Panc1 (cell line): ENCODE measurements at places on chromosomes 2 and 18. TPM values are rescaled to one million over a fixed set of nuclear protein-coding genes. Genes with fewer than 3 reads are reported as not detected.

GRCh38 chr2:229118336-229118735, 152.8 kb downstream of the PID1 start:
- no peak for DNase-seq
- H3K36me3 ChIP-seq: no peaks in the 10 kb centered on the region
- no peaks in the 10 kb centered on the region for H3K27me3 ChIP-seq
- no peak overlapping the region for H3K4me3 ChIP-seq
- no peak overlapping the region for H3K27ac ChIP-seq

GRCh38 chr2:176260689-176261088, 8.6 kb upstream of the MTX2 start:
- H3K36me3 ChIP-seq: no peaks in the 10 kb centered on the region
- no peaks in the 10 kb centered on the region for H3K27me3 ChIP-seq
- H3K4me3 ChIP-seq: no peak overlapping the region
- no peak overlapping the region for H3K27ac ChIP-seq

DNA sequence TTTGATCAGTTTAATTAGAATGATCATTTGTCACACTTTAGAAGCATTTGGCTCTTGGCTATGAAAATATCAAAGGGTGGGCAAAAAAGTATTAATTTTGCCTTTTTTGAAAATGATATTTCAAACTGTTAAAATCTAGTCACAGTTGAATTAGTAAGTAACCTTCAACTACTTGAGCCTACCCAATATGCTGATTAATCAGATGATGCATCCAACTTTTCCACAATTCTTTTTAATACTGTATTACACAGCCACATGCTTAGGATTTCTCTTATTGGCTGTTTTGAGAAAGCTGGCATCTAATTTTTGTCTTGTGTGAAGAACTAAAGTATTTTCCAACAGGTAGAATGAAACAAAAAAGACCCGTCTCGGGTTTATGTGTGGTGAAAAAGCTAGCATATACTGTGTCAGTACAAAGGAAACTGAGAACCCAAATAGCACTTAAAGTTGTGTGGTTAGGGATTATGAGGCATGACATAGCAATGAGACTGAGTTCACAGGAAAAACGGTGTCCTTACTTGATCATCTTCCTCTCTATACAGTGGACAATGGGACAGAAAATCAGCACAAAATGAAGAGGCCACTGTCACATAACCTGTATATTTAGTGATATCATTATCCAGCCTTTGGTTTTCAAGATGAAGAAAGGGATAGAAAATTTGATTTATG, 11.7 kb downstream of the OSBPL6 start:
- H3K27ac ChIP-seq: no peak overlapping the region
- DNase-seq: no peak
- no peaks in the 10 kb centered on the region for H3K36me3 ChIP-seq
- H3K27me3 ChIP-seq: peaks cover 2% of the 10 kb centered on the region; the same call in 1 of the 2 replicates
- no peaks in the 10 kb centered on the region for H3K4me1 ChIP-seq

PNPT1 gene
- 50.1 TPM for total RNA-seq

GRCh38 chr18:22455425-22456115, 37.9 kb upstream of the CTAGE1 start:
- no peak overlapping the region for H3K27ac ChIP-seq
- H3K4me3 ChIP-seq: no peak overlapping the region
- H3K4me1 ChIP-seq: no peaks in the 10 kb centered on the region; the same call in 1 of the 2 replicates
- H3K36me3 ChIP-seq: no peaks in the 10 kb centered on the region
- DNase-seq: no peak

DNA sequence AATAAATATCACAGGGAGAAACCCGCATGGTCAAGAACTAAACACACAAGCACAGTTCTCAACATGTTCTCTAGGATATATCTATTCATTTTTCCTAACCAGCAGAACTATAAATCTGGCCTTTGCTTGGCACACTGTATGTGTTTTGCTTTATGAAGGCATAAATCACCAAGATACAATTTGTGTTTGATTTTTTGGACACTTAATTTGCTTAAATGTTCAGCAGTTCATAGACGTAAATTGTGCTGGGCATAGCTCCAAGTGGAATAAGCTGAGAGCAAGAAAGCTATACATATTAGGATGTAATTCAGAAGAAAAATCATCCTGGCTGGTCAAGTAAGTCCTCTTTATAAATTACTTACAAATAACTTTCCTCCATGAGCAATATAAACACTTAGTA, 341.5 kb upstream of the ATP5MC3 start:
- DNase-seq: no peak
- no peak overlapping the region for H3K4me3 ChIP-seq
- H3K36me3 ChIP-seq: no peaks in the 10 kb centered on the region
- H3K4me1 ChIP-seq: no peaks in the 10 kb centered on the region
- no peaks in the 10 kb centered on the region for H3K27me3 ChIP-seq

GRCh38 chr18:45251236-45251635, 364.0 kb upstream of the SLC14A2 start:
- H3K4me1 ChIP-seq: no peaks in the 10 kb centered on the region
- no peak overlapping the region for H3K4me3 ChIP-seq
- no peaks in the 10 kb centered on the region for H3K36me3 ChIP-seq
- DNase-seq: no peak
